ENCODE measurements at places on chromosomes 7 and 10.
A peak's percentile ranks its signal among the peaks of the same experiment; 100 is the strongest.

- DNase-seq = no peak
Observed at GRCh38 chr10:52486840-52487611, 172.9 kb downstream of the DKK1 start.

- no peak for DNase-seq
Observed at GRCh38 chr10:54614072-54614471, 187.0 kb downstream of the PCDH15 start.

DNA sequence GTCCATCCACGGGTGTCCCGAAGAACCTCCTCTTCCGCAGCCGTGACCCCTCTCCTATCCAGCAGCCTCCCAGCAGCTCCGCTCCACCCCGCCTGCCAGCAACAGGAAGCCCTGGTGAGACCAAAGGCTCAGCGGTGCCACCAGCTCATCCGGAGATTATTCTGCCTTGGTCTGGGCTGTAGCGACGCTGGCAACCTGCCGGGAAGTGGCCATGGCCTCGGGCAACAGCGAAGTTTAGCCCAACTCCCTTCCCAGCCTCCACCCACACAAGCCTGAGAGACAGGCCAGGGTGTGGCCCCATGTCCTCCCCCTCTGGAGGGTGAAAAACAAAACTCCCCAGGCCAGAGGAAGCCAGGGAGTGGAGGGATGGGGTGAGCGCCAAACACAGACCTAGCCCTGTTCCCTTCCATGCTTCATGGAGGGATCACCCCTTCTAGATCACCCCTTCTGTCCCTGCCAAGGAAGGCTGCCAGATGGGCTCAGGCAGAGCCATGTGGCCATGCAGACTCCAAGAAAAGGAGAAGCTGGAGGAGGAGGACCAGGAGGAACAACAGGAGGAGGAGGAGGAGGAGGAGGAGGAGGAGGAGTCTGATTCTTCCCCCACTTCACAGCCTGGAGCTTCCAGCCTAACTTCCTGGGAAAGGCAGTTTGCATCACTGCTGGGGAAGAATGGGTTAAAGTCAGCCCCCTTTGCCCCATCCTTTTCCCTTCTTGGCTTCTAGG is 918 bp downstream of the CALHM2 start:
- DNase-seq = peak; percentile 67

GRCh38 chr7:155331396-155331795 is 33.7 kb downstream of the INSIG1 start:
- DNase-seq = no peak

GRCh38 chr7:46162609-46163008 is 241.5 kb upstream of the IGFBP3 start:
- no peak for DNase-seq

DNA sequence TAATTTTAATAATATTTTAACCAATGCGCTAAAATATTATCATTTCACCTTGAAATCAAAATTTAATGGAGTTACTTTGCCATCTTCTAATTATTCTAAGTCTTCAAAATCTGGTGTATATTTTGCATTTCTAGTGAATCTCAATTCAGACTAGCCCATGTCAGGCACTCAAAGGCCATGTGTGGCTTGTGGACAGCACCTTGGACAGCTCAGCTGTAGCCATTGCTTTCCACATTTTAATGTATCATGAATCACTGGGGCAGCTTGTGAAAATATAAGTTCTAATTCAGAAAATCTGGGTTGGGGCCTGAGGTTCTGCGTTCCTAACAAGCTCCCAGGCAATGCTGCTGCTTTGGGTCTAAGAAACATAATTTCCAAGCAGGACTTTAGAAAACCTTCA is 57.2 kb downstream of the MGAM2 start:
- no peak for DNase-seq

DNA sequence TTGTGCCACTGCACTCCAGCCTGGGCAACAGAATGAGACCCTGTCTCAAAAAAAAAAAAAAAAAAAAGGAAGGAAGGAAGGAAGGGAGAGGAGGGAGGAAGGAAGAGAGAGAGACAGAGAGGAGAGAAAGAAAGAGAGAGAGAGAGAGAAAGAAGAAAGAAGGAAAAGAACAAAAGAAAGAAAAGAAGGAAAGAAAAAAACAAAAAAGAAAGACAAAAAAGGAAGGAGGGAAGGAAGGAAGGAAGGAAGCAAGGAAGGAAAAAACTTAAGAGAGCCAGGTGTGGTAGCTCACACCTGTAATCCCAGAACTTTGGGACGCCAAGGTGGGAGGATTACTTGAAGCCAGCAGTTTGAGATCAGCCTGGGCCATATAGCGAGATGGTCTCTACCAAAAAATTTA is 731 bp upstream of the SPACDR start:
- no peak for DNase-seq

DNA sequence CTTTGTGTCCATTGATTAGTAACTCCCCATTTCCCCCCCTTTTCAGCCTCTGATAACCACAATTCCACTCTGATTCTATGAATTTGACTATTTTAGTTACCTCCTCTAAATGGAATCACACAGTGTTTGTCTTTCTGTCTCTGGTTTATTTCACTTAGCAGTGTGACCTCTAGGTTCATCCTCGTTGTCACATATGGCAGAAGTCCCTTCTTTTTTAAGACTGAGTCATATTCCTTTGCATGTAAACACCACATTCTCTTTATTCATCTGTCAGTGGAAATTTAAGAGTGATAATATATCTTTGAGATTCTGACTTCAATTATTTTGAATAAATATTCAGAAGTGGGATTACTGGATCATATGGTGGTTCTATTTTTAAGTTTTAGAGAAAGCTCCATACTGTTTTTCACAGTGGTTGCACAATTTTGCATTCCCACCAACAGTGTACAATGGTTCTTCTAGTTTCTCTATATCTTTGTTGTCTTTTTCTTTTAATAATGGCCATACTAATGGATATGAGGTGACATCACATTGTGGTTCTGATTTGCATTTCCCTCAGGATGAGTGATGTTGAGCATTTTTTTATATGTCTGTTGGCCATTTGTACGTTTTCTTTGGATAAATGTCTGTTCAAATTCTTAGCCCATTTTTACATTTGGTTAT is 126.1 kb upstream of the GRB10 start:
- DNase-seq = no peak

DNA sequence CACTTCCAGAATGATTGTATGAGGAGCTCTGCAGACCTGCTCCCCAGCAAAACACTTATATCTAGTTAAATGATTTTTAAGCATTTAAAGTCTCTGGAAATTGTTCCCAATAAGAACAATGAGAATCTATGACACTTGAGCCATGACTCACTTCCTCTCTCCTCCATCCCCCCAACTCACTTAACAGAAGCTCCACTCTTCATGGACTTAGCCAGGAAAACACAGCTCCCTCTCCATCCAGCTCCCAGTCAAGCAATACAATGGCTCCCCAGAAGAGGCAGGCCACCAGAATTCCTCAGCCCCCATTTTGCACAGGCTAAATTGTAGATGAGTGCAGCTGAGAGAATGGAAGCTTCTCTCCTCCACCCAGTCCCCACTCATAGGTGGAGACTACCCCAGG is 27.0 kb downstream of the AOC1 start:
- DNase-seq = no peak

- DNase-seq = no peak
Observed at GRCh38 chr10:101218351-101219138, 10.7 kb downstream of the LBX1 start.

- no peak for DNase-seq
Observed at GRCh38 chr7:54864663-54865062, 105.7 kb upstream of the SEC61G start.

DNA sequence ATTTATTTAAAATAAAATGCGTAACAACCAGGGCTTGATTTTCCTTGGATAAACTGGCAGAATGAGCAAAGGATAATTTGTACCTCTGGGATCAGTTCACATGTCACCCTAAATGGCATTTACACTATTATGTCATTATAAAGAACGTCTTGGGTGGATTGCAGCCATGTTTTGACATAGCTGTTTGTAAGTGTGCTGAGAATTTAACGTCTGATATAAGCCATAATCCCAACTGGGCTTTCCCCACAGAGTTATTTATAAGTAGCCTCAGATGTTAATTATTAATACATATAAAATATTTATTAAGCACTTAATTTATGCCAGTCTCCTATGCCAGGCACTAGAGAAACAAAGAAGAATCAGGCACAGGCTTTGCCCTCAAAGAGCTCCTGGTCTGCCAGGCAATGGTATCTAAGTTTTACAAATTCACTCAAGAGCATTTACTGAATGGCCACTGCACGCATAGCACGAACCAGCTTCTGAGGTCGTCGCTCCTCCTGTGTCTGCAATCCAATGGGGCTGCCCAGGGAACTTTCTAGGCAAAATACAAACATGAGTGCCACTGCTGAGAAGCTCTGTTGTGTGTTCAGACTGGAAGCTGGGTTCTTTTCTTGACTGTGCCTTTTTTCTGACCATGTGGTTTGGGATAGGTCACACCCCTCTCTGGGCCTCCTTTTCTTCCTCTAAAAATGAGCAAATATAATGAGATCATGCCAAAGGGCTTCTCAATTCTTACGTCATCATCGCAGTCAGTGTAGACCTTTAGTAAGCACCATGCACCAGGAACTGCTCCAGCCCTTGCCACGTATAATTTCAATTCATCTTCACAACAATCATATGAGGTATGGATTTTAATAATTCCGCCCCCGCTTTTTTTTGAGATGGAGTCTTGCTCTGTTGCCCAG is 11.3 kb upstream of the CTBP2 start:
- DNase-seq = no peak

GRCh38 chr7:136293272-136293671 is 316.1 kb upstream of the MTPN start:
- DNase-seq = no peak

- DNase-seq = no peak
Observed at GRCh38 chr7:78635026-78635793, 818.3 kb downstream of the MAGI2 start.

DNA sequence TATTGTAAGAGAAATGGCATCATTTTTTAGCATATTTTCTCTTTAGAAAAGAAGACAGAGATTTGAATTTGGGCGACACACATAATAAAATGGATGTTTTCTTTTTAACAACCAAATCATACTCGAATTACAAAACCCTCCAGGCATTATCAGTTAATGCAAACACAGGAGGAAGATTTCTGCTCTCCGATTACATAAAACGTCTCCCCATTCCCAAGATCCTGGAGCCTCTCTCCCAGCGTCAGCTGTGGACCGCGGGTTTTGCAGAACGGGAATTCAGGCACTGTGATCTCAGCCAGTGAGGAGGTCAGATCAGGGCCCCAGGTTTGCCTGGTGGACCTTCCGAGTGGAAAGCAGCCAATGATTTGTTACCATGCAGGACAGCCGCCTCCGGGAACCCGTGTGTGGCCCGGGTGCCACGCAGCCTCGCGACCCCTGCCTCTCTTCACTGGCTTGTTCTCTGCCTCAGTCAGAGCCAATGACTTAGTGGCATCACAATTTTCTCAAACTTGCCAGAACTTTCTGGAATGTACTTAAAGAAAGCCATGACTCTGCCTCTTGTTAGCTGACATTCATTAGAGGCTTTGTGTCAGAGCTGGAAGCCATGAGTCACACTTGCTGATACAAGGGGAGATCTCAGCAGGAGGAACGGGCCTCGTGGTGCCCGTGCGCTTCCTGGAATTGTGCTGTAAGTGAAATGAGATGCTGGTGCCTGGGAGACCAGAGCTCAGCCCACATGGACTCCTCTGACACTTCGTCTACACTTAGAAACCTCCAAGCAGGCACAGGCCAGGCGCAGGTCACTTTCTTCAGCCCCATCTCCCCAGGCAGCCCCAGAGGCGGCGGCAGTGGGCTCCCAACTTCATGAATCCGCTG is 246.1 kb downstream of the KLF6 start:
- no peak for DNase-seq

DNA sequence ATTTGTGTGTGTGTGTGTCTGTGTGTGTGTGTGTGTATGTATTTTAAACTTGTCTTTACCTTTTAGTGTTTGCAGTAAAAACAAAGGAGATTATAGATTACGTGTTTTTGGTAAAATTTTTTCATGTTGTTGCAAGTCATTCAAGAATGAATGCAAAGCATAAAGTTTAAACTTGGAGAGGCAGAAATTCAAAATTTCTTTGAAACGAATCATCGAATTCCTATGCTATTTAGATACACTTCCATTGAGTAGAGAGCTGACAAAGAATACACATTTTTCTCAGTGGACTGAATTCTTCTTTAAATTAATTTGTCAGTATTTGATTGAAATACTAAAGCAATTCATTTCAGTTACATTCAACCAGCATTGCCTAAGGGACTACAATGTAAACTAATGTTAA is 66.0 kb upstream of the HDAC9 start:
- no peak for DNase-seq

- no peak for DNase-seq
Observed at GRCh38 chr7:75739796-75740672, 1.3 kb upstream of the HIP1 start.

DNA sequence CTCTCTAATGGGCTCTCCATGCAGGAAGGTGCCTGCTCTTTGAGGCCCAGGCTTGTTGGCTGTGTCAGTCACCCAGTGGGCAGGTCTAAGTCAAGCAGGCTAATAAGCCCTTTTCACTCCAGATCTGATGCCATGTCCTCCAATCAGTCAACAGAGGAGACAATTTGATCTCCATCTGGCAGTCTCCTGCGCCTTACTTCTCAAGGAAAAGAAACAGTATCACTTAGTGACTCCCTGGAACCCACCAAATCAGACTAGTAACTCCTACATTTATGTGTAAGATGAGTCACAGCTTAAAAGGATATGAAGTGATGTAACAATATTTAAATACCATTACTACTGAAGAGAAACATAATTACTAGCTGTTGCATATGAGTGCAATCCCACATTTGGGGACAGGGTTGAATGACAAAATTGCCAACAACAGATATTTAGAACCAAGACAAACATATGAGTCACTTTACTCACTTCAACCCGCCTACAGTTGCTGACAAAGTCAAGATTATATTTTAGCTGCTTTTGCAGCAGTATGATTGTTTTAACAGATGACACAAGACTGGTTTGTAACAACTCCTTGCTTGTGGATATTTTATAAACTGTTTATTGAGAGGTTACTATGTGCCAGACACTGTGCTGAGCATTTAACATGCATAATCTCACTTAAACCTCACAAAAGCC is 72.1 kb downstream of the USP6NL start:
- DNase-seq = no peak

DNA sequence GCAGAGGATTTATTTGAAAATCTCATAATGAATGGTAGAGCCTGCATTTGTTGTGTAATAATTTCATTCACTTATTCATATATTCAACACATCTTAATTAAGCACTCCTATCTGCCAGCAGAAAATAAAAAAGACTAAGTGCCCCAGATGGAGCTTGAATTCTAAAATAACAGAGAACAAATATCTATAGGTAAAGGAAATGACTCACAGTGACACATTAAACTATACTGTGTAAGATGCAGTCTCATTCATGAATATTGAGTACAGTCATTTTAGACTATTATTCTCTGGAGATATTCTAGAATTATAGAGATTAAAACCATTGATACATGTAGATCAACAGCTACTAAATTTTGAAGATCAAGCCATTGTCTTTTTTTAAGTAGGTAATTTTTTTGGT is 72.1 kb downstream of the PTPRZ1 start:
- DNase-seq = no peak

Data from GM13976 (cell line).